ENCODE measurements at places on chromosomes 3 and 15. TPM values are rescaled to one million over a fixed set of nuclear protein-coding genes. Genes with fewer than 3 reads are reported as not detected.

The IL5RA gene
- total RNA-seq: not detected

The AMIGO3 gene
- total RNA-seq: 0.83 TPM

The TTC21A gene
- total RNA-seq: 1.2 TPM

The HESX1 gene
- total RNA-seq: not detected

The OIP5 gene
- 11.8 TPM for total RNA-seq

The IGF2BP2 gene
- total RNA-seq: 17.1 TPM

The CLDN11 gene
- 0.09 TPM for total RNA-seq

The IGDCC3 gene
- total RNA-seq: 0.19 TPM

The CLSTN2 gene
- total RNA-seq: 0.05 TPM

The SLC9C1 gene
- total RNA-seq: not detected

The MELTF gene
- total RNA-seq: 40.5 TPM

The CLRN1 gene
- total RNA-seq: not detected

The PGBD4 gene
- 1.6 TPM for total RNA-seq

The CYP11A1 gene
- not detected for total RNA-seq

The SPTSSB gene
- total RNA-seq: 0.06 TPM

The COLQ gene
- total RNA-seq: 0.24 TPM

The MOBP gene
- total RNA-seq: 0.03 TPM

The TF gene
- total RNA-seq: 0.59 TPM

The NLGN1 gene
- total RNA-seq: not detected

The ARNT2 gene
- total RNA-seq: 19.3 TPM

The RASA2 gene
- total RNA-seq: 9.2 TPM

The DISP2 gene
- total RNA-seq: 1.1 TPM

The GLDN gene
- total RNA-seq: not detected

The PRTG gene
- 8.6 TPM for total RNA-seq

The XYLB gene
- total RNA-seq: 4.8 TPM

The SLC22A13 gene
- 0.07 TPM for total RNA-seq

The MRAS gene
- 11.0 TPM for total RNA-seq

The LAMB2 gene
- total RNA-seq: 72.0 TPM

The DPH3 gene
- 26.3 TPM for total RNA-seq

The HTR3C gene
- not detected for total RNA-seq

The SENP8 gene
- total RNA-seq: 2.1 TPM

The SLC28A1 gene
- total RNA-seq: 0.04 TPM

The GPR62 gene
- total RNA-seq: not detected

The LSAMP gene
- total RNA-seq: 0.19 TPM

The CTXND1 gene
- total RNA-seq: not detected

The CDHR4 gene
- 0.24 TPM for total RNA-seq

The ATP8B4 gene
- total RNA-seq: 1.1 TPM

The BFSP2 gene
- total RNA-seq: not detected

The HHLA2 gene
- 0.10 TPM for total RNA-seq

The CEP70 gene
- total RNA-seq: 11.0 TPM

The WDR53 gene
- total RNA-seq: 10.2 TPM

The GOLGA8J gene
- not detected for total RNA-seq

The CDCP1 gene
- 7.7 TPM for total RNA-seq

The SPINK8 gene
- not detected for total RNA-seq

The CKMT1B gene
- 4.3 TPM for total RNA-seq

The TMEM40 gene
- total RNA-seq: 0.25 TPM

The INAFM2 gene
- total RNA-seq: 6.8 TPM

The GRK7 gene
- total RNA-seq: not detected

The MESP2 gene
- total RNA-seq: 0.50 TPM

The DNAH1 gene
- total RNA-seq: 1.3 TPM

The CP gene
- 5.9 TPM for total RNA-seq

The AADACL2 gene
- total RNA-seq: not detected

The ACSBG1 gene
- 0.81 TPM for total RNA-seq

The TLR9 gene
- total RNA-seq: not detected

The DLEC1 gene
- total RNA-seq: not detected

The CFAP20DC gene
- 2.1 TPM for total RNA-seq

The TERB2 gene
- not detected for total RNA-seq

The LRRC34 gene
- not detected for total RNA-seq

All from A549 treated with dexamethasone at 1 μM for 4 hours (cell line).